ENCODE measurements at places on chromosomes 11 and 22. TPM values are rescaled to one million over a fixed set of nuclear protein-coding genes. Genes with fewer than 3 reads are reported as not detected.

The PIWIL4 gene
- 9.0 TPM for total RNA-seq

The SCARF2 gene
- 20.4 TPM for total RNA-seq

The OR52I2 gene
- not detected for total RNA-seq

The RAB38 gene
- total RNA-seq, result 5.6 TPM

The RASGRP2 gene
- 30.8 TPM for total RNA-seq

The PANX2 gene
- total RNA-seq, result 0.31 TPM

Measured in tongue (tissue), 3 donors.